ENCODE measurements at places on chromosomes 7 and 10.

- no peak for DNase-seq
These were observed 354.8 kb downstream of the CXCL12 start for GRCh38 chr10:44030132-44030531.

DNA sequence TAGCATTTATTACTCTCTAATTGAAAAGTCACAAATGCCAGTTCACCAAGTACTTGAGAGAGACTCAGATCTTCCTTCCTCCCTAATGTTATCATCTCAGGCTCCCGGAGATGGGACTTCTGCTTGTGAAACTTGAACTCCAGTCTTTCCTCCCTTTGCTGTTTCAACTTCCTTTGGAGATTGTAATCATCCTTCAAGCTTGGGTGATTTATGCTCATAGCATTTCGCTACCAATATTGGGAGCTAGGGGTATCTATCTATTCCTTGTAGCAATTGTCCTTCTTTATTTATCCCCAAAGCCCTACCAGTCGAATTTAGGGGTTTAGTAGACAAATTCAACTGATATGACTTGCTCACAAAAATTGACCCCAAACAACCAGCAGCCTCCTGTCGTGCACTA is 117.9 kb upstream of the STARD3NL start:
- DNase-seq, result no peak

DNA sequence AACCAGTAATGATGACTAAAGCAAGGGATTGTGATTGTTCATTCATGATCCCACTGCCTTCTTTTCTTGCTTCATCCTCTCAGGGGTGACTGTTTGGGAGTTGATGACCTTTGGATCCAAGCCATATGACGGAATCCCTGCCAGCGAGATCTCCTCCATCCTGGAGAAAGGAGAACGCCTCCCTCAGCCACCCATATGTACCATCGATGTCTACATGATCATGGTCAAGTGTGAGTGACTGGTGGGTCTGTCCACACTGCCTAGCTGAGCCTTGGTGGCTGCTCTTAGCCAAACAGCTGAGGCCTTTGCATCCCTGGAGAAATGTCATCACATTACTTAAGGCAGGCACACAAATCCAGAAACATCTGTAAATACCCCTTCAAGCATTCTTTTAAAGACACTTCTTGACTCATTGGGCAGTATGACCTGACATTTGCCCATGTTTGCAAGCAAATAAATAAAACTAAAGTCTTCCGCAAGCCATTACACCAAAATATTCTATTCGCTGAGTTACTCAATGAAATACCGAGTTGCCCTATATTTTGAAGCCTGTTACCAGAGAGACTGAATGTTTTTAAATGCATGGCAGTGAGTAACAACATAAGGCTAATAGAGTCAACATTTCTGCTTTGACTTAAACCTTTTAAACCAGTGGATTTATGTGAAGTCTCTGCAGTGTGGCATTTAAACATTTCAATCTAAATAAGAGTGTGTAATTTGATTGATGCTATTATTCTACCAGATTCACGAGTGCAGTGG is 166.3 kb upstream of the LANCL2 start:
- no peak for DNase-seq

GRCh38 chr7:4830176-4830575 is 31.7 kb downstream of the PAPOLB start:
- no peak for DNase-seq
